Left ventricle myocardium superior (tissue), 1 donor: ENCODE measurements at places on chromosomes 3 and 15. TPM values are rescaled to one million over a fixed set of nuclear protein-coding genes. Genes with fewer than 3 reads are reported as not detected.

Gene DNAH1
- 2.3 TPM for total RNA-seq

Gene EFCAB12
- not detected for total RNA-seq

Gene EFHB
- total RNA-seq = not detected

Gene ALPK3
- 118 TPM for total RNA-seq

Gene PPP1R14D
- not detected for total RNA-seq

Gene SI
- not detected for total RNA-seq

Gene ANKRD63
- 1.0 TPM for total RNA-seq

Gene OSBPL10
- total RNA-seq = 5.3 TPM

Gene SPATA12
- total RNA-seq = not detected

Gene ISLR2
- total RNA-seq = 2.2 TPM
